Naive thymus-derived CD4-positive, alpha-beta T cell (primary cell): ENCODE measurements at places on chromosomes 11 and 22. TPM values are rescaled to one million over a fixed set of nuclear protein-coding genes. Genes with fewer than 3 reads are reported as not detected.

MSANTD2 gene
- 27.2 TPM for total RNA-seq

GRCh38 chr11:82733444-82734119, at the start of gene FAM181B:
FAM181B (minus strand) TSS chr11:82733864; CDS start chr11:82733729, 135 bp downstream.
- DNase-seq = peak; percentile 43

GRCh38 chr11:119014209-119014924, 3.8 kb downstream of the RPS25 start:
- no peak for DNase-seq

- DNase-seq = no peak
Observed at GRCh38 chr22:30874431-30875370, 93.9 kb downstream of the MORC2 start.

GRCh38 chr22:20111045-20111688, 4.7 kb upstream of the RANBP1 start:
- DNase-seq = no peak

- DNase-seq = no peak
Observed at GRCh38 chr22:44634426-44635321, 67.3 kb upstream of the PRR5 start.
